ENCODE measurements at places on chromosomes 1 and 21.
A peak's percentile ranks its signal among the peaks of the same experiment; 100 is the strongest.

- DNase-seq = no peak
These were observed 22.8 kb downstream of the NEK7 start for GRCh38 chr1:198179556-198179981.

DNA sequence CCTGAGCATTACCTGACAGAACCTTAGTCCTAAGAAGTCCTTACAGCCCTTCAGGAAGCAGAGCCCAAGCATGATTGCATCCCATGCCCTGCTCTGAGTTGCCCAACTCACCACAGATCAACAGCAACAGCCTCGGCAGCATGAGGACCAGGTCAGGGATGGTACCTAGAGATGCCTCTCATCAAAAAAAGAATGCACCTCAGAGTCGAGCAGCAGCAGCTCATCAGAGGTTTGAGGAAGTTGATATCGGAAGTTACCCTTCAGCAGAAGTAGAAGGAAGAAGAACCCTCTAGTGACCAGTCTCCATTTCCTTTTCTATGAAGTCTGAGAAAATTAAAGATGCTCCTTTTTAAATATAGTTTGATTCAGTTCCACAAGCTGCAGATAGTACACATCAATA is at the start of gene FCRL1:
Gene FCRL1 (minus strand): TSS at position 225 of the 400 bp plus-strand sequence. CDS start 83 bp downstream, at position 142.
- no peak for DNase-seq

GRCh38 chr1:230176871-230177411 is 109.9 kb downstream of the GALNT2 start:
- DNase-seq = no peak

DNA sequence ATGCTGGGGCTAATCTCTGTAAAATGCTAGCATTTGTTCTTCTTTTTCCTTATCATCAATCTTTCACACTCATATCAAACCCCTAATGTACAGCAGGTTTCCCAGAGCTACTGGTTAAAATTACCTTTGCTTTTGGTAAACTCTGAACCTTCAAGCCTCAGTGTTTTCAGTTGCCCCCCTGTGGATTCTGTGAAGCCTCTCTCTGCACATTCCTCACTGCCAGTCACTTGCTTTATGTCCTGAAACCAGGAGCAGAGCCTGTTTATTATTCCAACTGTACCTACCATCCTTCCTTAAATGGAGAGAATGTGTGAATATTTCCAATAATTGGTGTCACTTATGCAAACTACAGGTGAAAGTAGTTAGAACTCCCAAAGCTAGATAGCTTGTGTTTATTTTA is 134.2 kb downstream of the NEK7 start:
- no peak for DNase-seq

DNA sequence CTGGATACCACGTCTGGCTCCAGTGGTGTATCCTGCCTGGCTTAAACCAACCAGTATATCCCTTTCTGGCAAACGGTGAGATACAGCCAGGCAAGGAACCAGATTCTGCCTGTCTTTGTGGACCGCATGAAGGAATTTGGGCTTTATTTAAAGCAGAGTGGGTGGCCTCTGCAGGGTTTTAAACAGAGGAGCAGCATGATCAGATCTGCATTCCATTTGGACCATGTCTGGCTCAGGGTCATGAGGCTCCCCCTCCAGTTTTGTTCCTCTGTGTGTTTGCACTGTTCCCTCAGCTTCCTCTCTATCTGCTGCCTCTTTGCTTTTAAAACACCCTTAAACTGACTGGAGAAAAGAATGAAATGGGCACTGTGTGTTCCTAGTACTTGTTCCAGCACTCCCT is 195.0 kb downstream of the GIPC2 start:
- DNase-seq = no peak

DNA sequence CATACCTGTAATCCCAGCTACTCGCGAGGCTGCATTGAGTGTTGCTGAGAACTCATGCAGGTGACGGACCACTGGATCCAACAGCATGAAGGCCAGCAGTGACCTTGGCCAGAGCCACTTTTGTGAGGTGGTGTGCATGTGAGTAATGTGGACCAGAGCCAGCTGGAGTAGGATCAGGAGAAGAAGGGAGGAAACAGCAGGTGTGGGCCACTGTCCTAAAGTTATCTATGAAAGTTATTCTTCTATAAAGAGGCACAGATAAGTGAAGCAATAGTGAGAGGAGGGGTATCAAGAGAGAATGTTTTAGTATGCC is 47.8 kb downstream of the TCP10L start:
- DNase-seq = no peak

- DNase-seq = peak; percentile 52
These were observed 283.5 kb downstream of the C1orf94 start for GRCh38 chr1:34460193-34460592.

DNA sequence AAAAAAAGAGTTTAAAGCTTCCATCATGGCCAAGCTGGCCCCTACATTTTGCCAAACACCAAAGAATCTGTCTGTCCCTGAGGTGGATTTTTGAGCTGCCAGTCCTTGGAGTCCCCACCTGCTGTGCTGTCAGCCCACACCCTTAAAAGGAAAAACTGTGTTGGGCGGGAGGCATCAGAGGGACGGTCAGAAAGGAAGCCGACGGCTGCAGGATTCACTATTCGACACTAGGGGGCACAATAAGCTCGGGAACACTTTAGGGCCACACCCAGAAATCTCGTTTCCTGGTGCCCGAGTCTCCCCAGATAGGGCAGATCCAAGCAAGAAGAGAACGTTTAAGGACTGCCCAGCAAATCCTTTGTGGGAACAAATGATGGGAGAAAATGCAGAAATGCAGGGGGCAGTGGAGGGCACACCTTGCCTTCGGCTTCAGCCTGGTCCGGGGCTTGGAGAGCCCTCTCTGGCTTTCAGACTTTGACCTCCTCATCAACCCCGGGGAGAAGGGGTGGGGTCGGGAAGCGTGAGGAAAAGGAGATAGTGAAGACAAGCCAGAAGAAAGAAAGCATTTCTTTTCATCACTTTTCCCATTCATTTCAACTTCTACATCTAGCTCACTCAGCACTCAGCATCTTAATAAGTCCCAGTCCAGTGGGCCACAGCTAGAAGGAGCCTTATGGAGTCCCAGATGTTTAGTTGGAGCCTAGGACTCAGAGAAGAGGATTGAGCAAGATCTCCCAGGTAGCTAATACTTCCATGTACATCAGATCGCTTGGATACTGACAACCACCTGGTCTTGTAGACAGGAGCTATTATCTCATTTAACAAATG is 5.0 kb upstream of the CTTNBP2NL start:
- peak; percentile 78 for DNase-seq

DNA sequence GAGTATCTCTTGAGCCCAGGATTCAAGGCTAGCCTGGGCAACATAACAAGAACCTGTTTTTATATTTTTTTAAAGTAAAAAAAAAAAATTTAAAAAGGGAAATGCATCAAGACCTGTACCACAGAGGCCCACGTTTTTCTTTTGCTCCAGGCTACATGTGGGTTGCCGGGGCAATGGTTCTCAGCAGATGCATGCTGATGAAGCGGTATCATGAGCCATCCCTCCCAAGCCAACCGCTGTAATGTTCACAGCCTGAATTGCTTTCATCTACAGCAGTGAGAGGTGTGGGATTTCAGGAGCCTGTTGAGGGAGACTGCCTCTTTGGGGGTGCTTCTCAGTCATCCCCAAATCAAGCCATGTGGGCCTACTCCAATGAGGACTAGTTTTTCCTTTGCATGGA is 60.5 kb downstream of the CD58 start:
- no peak for DNase-seq

DNA sequence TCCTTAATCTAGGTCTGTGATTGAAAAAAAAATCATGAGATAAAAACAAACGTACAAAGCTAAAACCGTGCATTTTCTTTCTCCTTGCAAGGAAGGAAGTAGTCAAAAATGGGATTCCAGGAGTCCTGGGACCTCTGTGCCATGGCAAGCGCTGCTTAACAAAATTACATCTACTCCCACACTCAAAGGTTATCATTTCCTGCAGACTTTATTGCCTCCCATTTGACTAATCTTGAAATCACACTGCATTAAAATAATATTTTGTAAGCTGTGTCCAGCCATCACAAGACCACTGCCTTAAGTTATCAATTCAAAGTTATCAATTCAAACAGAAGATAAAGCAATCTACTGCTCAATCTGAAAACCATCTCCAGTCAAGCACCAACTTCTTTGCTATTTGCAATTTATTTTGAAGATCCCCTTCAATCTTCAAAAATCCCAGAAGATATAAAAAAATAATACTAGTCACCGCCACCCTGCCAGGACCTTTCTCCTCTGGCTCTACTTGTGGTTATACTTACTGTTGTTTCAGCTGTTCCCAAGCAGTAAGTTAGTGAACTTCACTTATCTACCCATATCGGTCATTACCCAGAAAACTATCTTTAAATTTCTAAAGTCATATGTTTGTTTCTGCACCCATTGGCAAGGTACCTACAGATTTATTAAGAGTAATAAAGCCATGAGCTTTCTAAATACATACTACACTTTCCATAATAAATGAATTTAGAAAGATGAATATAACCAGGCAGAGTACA is 38.1 kb upstream of the RAP1GAP start:
- no peak for DNase-seq

DNA sequence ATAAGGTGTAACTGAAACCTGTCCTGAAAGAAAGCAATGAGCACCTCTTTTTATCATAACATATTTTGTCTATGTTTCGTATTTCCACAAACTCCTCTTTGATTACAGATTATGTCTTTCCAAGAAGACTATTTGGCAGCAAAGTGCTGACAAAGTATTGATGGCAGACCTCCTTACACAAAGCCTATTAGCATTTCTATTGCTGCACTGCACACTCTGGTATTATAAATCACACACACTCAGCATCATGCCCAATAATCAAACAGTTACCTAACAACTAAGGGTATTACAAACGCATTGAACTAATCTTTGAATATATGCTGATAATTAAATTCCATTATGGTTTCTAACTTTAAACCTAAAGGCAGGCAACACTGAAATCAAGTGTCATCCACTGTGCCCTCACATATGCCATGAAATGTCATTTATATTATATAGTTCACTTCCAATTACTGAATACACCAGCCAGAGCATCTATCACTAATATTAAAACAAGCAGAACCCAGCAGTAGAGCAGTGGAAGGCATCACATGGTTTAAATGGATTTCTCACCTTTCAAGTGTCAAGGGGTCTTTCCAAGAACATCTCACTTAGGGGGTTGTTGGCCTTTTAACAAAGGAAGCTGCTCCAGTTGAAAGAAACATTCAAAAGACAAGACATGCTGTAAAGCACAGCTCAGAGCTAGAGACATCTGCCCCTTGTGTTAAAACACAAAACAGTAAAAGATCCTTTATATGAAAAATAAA is 239.1 kb downstream of the RERE start:
- DNase-seq = no peak

GRCh38 chr1:231610388-231610787 is 16.2 kb upstream of the DISC1 start:
- no peak for DNase-seq

GRCh38 chr1:113904293-113904673 is 316 bp downstream of the AP4B1 start:
- peak; percentile 2 for DNase-seq

DNA sequence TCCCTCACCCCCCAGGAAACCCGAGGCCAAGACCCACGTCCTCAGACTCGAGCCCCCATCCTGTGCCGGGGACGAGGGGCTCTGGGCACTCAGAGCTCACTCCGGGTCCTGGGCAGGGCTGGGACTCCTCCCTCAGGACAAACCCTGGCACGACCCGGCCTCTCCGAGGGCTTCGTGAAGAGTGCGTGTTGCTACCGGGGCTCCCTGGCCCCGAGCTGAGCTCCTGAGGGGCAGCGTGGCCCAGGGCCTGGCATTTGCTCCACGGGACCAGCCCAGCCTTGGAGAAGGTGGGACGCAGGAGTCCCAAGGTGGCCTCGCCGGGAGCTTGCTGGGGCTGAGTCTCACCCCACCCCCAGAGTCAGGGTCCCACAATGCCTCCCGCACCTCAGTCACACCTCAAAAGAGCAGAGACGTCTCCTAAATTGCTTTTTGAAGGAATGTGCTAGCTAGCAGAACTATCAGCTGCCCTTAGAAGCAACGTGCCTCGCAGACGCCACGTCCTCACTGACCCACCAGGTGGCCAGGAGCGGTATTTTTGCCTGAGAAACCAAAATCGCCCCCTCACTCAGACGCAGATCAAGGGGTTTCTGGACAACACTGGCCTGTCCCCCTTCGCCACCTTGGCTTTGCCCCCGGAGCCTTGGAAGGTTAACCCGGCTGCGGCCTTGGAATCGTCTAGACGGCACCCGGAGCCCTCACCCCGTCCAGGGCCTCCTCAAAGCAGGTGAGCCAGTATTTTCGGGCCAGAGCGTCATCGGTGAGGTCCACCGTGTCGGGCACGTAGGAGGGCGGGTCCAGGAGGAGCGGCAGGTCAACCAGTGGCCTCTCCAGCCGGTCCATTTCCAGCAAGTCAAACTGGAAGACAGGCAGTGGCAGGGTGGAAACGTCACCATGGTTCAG is 11.3 kb downstream of the PANK4 start:
- DNase-seq = no peak

GRCh38 chr1:81885291-81885690 is 84.6 kb downstream of the ADGRL2 start:
- DNase-seq = no peak

DNA sequence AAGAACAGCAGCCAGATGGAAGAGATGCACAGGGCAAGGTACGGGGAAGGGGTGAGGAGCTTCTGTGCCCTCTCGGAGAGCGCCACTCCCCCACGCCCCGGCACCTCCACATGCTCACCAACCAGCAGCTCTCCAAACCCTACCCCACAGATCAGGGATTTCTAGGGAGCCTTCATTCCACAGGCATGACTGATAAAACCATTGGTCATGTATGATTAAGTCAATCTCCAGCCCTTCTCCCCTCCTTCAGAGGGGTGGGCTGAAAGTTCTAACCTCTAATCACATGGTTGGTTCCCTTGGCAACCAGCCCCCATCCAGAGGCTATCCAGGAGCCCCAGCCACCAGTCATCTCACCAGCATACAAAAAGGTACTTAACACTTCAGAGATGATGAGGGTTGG is 144.7 kb downstream of the TGFBR3 start:
- no peak for DNase-seq

DNA sequence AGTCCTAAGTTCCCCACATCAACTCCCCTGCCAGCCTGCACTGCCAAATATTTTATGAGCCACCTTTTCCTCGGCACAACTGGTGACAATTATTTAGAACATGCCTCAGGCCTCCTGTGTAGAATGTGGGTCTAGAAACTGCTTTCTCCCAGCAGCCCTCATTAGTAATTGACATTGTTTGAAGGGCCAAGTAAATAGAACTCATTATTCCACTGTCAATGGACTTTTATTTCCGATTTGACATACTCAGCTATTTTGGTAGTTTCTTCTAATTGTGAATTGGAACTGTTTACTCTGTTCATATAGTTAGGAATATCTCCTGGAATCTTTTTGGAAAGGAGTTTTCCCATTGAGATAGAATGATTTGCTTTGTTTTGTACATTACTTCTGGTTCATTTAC is 168.8 kb upstream of the L1TD1 start:
- no peak for DNase-seq
